ENCODE measurements at places on chromosomes 3 and 15.
A peak's percentile ranks its signal among the peaks of the same experiment; 100 is the strongest.

DNA sequence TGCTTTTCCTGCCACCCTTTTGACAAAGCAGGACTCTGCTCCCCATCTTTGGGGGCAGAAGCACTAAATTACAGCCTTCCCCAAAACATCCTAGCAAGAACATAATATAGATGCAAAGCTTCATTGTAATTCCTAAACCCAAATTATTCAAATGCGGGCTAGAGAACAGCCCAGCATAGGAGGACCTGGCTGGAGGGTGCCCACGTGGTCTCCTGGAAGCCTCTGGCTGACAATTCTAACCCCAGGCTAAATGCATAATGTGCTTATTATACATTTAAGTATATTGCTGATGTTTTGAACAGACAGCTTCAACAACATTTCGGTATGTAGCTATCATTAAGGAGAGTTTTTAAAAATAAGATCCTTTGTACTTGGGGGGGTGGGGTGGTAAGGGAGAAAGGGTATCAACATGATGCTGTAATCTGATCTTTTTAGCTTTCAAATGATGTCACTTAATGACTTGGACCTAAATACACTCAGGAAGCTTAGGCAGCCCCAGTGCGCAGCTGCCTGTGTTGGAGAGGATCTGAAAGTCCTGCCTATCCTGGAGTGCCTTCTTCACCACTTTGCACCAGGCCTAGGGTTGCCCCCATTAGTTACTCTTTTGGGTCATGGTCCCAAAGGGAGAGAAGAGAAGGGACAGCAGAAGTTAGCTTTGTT, 57.2 kb upstream of the USP3 start:
- no peak for ATAC-seq

DNA sequence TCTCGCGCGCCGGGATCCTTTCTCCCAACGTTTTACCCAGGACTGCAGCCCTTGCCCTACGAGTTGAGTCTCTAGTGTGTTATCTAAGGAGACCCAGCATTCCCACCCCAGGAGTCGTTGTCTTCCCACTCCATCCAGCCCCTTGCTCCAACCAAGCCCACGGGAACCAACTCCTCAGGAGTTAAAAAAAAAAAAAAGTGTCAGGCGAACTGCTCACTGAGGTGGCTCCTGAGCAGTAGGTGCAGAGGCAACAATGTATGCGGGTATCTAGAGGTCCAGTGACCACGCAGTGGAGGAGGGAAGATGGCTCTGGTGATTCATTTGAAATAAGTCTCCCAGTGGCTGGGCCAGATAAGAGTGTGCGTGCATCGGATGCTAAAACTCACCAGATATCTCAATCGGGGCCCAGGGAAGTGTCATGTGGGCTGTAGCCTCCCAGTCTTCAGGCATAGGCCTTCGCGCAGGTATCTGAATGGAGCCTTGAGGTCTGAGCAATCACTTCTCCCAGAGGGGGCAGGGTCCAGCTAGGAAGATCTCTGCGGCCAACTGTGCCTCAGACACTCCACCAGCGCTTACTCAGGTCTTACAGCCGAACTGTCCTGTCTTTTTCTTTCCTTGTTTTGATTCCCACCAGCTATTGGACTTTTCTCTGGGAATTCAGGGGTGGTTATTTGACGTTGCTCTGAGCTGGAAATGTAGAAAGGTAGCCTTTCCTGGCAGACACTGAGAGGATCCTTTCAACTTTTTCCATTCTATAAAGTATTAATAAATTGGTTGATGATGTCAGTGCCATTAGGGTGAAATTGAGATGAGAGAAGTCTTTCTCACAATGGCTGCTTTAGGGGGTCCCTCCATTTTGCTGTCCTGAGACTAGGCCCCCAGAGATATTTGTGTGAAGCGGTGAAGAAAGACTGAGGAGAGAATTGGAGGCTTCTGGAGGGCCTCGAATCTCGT, 21.0 kb downstream of the ZIC4 start:
- no peak for ATAC-seq

- no peak for ATAC-seq
Observed at GRCh38 chr3:163914567-163914966, 1163.7 kb downstream of the SI start.

DNA sequence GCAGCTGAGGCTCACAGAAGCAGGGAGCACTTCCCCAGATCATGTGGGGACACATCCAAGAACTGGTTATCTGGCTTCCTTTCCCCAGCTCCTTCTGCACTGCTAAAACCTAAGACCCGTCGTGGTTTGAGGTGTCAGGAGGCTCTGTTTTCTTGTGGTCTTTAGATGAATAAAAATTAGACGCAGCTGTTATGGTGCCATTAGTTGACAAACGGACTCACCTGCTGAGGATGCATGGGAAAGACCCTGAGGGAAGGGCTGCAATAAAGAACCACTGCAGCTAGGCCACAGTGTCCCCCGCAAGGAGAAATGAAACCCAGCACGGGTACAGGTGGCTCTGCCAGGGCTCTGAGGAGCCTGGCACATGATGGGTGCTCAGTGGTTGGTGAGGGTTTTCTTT, 99.4 kb downstream of the IQSEC1 start:
- peak; percentile 89 for ATAC-seq

GRCh38 chr15:97728791-97729190, 231.7 kb upstream of the ARRDC4 start:
- ATAC-seq = no peak

GRCh38 chr3:101170806-101171558, 149.4 kb downstream of the IMPG2 start:
- peak; percentile 64 for ATAC-seq

- no peak for ATAC-seq
Observed at GRCh38 chr3:152586974-152587373, 248.0 kb upstream of the P2RY1 start.

DNA sequence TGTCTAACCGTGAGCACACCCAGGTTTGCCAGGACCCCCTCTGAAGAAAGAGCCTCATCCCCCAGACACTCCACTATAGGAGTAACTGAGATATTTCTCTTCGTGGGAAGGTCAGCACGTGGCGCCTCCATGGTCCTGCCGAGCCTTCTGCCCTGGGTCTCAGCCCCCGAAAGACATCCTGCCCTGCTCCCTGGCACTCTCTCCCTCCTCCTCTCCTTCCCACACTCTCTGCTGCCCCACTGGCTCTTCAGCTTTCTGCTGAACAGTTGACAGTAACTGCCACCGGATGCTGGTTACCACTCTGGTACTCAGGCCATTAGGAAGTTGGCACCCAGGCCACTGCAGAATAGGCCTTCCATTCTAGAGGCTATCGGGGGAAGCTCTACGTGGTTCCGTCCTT, 185.2 kb downstream of the UACA start:
- ATAC-seq = no peak

DNA sequence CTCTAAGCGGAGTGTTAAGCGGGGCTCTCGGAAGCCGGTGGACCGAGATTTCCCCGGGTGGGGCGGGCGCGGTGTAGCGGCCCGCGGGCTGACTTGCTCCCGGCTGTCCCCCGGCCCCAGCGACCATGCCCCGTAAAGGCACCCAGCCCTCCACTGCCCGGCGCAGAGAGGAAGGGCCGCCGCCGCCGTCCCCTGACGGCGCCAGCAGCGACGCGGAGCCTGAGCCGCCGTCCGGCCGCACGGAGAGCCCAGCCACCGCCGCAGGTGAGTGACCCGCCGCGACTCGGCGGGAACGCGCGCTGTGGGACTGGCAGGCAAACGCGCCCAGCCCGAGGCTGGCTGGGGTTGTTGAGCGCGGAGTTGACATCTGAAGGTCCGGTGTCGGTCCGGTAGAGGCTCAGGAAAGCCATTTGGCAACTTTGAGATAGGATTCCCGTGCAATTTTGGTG, 1.3 kb downstream of the SMC4 start:
- no peak for ATAC-seq

GRCh38 chr3:51400166-51400565, 9.1 kb downstream of the RBM15B start:
- no peak for ATAC-seq

GRCh38 chr3:89000886-89001285, 106.5 kb upstream of the EPHA3 start:
- no peak for ATAC-seq

DNA sequence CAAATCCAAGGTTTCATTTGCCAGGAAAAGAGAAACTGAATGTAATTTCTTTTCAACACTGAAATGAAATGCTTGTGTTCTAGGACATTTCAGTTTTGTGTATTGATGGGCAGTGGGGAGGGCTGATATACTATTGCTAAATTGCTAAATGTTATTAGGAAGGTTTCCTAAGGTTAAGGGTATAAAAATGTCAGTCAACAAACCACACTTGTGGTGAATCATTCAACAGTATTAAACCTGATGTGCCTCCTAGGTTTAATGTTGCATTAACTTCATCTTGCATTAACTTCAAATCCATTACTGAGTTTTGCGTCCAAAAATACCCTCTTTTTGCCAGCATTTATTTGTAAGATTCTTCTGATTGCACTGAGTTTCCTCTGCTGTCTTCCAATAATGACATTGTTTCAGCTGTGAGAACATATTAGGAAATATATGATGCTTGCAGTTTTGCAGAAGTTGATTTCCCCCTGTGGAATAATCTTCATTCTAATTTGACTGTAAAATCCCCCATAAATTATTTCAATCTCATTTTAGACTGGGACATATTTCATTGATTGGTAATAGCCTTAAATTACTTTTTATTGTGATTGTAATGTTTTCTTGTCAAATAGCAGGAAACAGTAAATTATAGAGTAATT, 758.3 kb downstream of the GBE1 start:
- ATAC-seq = no peak

- no peak for ATAC-seq
Observed at GRCh38 chr15:70164910-70165715, 67.4 kb upstream of the TLE3 start.

- ATAC-seq = no peak
Observed at GRCh38 chr15:37016231-37016630, 84.1 kb downstream of the MEIS2 start.

DNA sequence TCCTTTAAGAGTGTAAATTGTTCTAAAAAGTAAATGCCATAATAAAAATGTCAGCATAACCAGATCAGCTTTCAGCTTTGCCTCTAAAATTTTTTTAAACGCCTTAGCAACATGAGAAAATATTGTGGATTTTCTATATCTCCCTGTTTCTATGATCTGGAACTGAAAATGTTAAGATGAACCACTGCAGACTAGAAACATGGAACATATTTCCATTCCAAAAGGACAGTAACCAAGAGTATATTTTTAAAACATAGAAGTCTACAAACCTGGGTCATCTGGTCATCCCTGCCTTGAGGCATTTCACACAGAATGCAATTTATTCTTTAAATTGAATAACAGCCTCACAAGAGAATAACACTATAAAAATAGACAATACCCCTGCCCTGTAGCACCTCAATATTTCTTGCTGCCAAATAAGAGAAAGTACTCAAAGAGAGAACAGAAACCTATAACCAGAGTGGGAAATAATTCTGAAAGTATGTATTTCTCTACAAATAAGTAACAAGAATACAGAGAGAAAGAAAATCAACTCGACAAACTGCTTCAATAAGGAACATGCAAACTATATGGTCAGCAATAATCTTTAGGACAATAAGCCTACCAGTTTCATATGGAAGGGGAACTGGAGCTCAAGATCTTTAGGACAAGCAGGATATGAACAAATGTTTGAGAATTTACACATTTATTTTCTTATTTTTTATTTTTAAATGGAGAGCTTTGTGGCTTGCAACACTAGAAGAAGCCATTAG, 949.0 kb downstream of the EPHA3 start:
- ATAC-seq = no peak

GRCh38 chr3:97882975-97883598, 61.3 kb downstream of the CRYBG3 start:
- no peak for ATAC-seq

Data from stimulated activated memory B cell treated with anti-CD40 and anti-IgM and Interleukin-4, amounts not matched to agents 10 μg/mL and 1 μg/mL and 100 μg/mL, for 72 hours (primary cell).